Heart left ventricle (tissue), 16 donors: ENCODE measurements at places on chromosomes 3 and 15. TPM values are rescaled to one million over a fixed set of nuclear protein-coding genes. Genes with fewer than 3 reads are reported as not detected.

GRCh38 chr3:174466471-174467054, 392.6 kb upstream of the NAALADL2 start:
- no peak for DNase-seq

CACNA2D2 gene
- polyA plus RNA-seq, result 0.49 TPM

- DNase-seq, result no peak
Observed at GRCh38 chr3:166071831-166072230, 234.6 kb upstream of the BCHE start.

DNA sequence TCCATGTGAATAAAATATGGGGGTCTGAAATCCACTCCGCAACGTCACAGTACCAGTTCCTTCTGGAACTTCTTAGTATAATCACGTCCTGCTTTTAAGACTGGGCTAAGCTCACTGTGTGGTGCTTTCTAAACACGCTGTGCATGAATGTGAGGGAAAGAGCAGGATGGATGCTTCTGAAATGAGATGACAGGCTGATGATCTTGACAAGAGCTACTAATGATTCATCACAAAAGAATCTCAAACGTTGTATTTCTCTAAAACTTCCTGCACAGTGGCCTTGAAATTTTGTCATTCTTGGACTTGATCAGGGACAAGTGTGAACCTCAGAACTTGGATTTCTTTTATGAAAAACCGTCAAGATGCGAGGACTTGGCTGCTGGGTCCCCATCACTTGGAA, 221.4 kb downstream of the CADPS start:
- no peak for DNase-seq

FEZF2 gene
- not detected for polyA plus RNA-seq

MGLL gene
- polyA plus RNA-seq, result 38.5 TPM

DNA sequence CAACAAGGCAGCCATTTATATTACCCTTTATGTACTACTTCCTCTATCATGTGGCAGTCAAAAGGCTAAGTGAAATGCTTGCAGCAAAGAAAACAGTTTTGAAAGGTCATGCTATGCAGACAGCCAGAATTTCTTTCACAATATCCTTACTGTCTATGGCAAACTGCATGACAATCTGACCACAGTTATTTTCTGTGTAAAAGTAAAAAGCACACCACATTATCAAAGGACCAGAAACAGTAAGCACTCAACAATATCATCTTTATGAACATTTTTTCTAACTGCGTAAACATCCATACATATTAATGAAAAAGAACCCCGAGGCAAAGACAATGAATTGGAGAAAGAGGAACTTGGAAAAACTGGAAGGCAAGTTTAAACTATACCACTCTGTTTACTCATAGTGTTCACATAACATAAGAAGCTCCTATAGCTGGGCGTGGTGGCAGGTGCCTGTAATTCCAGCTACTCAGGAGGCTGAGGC, 47.9 kb downstream of the PIK3CB start:
- no peak for DNase-seq

DNA sequence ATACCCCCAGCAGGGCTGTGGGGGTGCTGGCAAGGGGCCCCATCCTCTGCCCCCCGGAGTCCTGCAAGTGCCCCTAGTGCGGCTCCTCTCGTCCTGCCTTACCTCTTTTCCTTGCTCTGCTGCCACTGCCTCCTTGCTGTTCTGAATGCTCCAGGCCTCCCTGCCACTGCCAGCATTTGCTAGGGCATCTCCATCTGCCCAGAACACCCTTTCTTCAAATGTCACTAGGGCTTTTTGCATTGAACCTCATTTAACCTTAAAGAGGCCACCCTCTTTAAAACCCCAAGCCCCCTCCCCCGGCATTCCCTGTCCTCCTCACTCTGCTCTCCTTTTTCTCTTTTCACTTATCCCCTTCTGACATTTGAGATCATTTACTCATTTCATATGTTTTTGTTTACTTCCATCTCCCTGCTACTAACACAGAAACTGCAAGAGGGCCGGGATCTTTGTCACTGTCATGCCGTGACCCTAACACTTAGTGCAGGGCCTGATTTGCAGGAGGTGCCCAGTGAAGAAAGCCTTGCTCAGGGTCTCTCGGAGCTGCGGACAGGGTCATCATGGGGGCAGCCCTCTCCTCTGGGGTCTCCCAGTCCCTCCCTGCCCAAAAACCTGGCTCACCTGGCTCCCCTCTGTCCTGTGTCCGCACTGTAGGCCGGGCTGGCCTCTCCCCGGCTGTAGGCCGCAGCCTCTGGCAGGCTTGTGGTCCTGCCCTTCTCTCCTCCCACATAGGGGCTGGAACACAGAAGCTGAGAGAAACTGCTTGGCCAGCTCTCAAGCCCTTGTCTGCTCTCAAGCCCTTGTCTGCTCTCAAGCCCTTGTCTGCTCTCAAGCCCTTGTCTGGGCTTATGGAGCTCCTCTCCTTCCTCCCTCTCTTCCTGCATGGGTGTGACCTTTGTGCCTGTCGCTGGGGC, at the start of gene ACOX2:
Gene ACOX2 (minus strand): TSS at position 690 of the 911 bp plus-strand sequence. CDS start 2,084 bp downstream, outside the sequence.
- peak; percentile 83 for DNase-seq

DNA sequence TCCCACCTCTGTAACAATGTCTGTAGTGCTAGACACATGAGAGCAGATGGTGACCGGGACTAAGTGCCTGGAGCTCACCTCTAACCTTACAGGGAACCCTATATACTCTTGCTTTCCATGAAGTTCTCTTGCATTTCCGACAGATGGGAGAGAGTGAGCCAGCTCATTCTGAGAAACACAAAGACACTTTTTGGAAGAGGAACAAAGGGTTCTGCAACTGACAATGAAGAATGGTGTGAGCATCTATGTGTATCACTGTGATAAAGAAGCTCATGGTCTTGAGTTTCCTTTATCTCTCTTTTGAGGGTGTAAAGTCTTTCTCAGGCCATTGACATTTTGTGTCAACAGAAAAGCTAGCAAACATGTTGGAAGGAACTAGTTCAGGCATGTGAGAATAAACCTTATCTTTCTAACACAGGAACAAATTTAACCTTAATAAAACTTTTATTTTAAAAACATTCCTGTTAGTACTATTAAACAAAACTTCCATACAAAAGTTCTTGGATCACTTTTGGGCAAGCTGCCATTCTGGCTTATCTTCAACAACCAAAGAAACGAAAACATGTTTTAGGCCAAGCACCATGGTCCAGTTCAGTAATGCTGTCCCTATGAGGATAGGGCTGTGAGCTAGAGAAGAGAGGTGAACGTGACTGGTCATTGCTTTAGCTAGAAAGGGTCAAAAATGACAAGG, 142.7 kb downstream of the THRB start:
- DNase-seq, result peak; percentile 64

LRRIQ4 gene
- not detected for polyA plus RNA-seq

WDR72 gene
- polyA plus RNA-seq, result not detected

GREM1 gene
- not detected for polyA plus RNA-seq

- DNase-seq, result no peak
Observed at GRCh38 chr3:69791919-69792399, 52.7 kb downstream of the MITF start.

DNA sequence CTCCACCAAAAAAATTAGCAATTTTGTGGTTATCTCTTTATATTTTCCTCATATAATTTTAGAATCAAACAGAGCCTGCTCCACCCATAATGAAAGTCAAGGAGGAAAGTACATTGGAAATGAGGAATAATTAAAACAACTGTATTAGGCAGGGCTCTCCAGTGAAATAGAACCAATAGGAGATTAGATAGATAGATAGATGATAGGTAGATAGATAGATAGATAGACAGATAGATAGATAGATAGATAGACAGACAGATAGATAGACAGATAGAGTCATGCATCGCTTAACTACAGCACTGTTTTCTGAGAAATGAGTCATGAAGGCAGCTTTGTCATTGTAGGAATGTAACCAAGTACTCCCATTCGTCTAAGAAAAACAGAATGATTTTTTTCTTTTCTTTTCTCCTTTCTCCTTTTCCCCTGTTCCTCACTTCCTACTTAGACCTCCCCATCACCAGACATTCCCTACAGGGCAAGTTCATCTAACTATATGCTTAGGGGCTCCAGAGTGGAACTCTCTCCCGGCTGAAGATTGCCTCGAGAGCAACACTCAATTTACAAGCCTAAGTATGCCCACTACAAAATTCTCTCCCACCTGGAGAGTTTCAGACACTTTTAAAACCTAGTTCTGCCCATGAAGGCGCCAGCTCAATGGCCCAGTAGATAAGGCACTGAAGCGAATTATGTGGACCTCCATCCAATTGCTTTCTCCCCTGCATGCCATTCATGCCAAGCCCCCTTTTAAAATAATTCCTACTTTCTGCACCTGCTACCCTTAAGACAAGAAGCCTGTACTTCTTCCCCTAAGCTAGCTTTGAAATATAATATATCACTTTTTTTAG, 53.3 kb upstream of the LIPC start:
- DNase-seq, result no peak

ZWILCH gene
- polyA plus RNA-seq, result 4.7 TPM

AGBL1 gene
- polyA plus RNA-seq, result under 0.01 TPM

- DNase-seq, result peak; percentile 70
Observed at GRCh38 chr3:46700772-46701171, 420 bp upstream of the TMIE start.

GRCh38 chr15:62644889-62645742, 397.4 kb upstream of the TPM1 start:
- DNase-seq, result no peak

SNUPN gene
- 15.5 TPM for polyA plus RNA-seq
